ENCODE measurements at places on chromosomes 12 and 14. TPM values are rescaled to one million over a fixed set of nuclear protein-coding genes. Genes with fewer than 3 reads are reported as not detected.

- no peaks in the 10 kb centered on the region for H3K4me1 ChIP-seq
- no peak overlapping the region for H3K4me3 ChIP-seq
- H3K27ac ChIP-seq: no peak overlapping the region
Observed at GRCh38 chr12:105659355-105660075, 329.0 kb downstream of the C12orf75 start.

GRCh38 chr12:94560431-94561221 lies 89.7 kb downstream of the TMCC3 start:
- H3K36me3 ChIP-seq: no peaks in the 10 kb centered on the region
- H3K27me3 ChIP-seq: no peaks in the 10 kb centered on the region
- no peaks in the 10 kb centered on the region for H3K4me1 ChIP-seq

DNA sequence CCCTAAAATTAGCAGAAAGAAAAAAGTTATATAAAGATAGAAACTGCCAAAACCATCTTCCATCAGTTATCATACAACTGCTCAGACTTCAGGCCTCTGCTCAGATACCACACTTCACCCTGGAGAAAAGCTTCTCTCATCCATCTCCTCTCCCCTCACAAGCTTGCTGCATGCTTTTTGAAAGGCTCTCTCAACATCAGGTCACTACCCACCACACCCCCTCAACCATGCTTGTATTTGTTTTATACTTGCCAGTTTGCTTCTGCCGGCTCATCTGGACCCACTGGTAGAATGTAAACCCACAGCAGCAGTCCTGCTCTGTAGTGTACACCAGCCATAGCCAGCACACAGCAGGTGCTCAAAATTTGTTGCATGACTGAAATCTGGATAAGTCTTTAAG lies 8.8 kb downstream of the PPP1CC start:
- DNase-seq: no peak
- H3K27ac ChIP-seq: no peak overlapping the region
- H3K36me3 ChIP-seq: peaks cover 16% of the 10 kb centered on the region
- H3K27me3 ChIP-seq: no peaks in the 10 kb centered on the region

DNA sequence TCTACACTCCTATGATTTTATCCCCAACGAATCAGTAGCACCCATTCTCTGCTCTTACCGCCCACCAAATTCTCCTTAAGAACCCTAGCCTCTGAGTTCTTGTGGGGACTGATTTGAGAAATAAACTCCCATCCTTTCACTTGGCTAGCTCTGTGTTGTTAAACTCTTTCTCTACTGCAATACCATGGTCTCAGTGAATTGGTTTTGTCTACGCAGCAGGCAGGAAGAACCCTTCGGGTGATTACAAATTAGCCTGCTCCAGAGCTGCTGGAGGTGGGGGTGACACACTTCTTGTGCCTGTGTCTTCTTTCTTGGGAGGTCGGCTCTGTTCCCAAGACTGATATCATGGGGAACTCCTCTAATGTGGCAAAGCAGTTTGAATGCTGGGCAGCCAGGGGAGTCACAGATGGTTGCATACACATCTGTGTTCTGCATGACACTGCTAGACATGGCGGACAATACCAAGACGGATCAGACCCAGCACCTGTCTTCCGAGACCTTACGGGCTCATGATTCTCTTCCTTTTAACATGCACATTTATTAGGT lies 1.6 kb upstream of the C1S start:
- no peaks in the 10 kb centered on the region for H3K36me3 ChIP-seq
- no peak overlapping the region for H3K4me3 ChIP-seq
- DNase-seq: no peak
- H3K27me3 ChIP-seq: no peaks in the 10 kb centered on the region

TMEM63C gene
- 0.59 TPM for polyA plus RNA-seq

All from HepG2 (cell line).